ENCODE measurements at places on chromosomes 1 and 21.
A peak's percentile ranks its signal among the peaks of the same experiment; 100 is the strongest.

- DNase-seq = no peak
Observed at GRCh38 chr1:20829531-20829930, 42.4 kb upstream of the HP1BP3 start.

DNA sequence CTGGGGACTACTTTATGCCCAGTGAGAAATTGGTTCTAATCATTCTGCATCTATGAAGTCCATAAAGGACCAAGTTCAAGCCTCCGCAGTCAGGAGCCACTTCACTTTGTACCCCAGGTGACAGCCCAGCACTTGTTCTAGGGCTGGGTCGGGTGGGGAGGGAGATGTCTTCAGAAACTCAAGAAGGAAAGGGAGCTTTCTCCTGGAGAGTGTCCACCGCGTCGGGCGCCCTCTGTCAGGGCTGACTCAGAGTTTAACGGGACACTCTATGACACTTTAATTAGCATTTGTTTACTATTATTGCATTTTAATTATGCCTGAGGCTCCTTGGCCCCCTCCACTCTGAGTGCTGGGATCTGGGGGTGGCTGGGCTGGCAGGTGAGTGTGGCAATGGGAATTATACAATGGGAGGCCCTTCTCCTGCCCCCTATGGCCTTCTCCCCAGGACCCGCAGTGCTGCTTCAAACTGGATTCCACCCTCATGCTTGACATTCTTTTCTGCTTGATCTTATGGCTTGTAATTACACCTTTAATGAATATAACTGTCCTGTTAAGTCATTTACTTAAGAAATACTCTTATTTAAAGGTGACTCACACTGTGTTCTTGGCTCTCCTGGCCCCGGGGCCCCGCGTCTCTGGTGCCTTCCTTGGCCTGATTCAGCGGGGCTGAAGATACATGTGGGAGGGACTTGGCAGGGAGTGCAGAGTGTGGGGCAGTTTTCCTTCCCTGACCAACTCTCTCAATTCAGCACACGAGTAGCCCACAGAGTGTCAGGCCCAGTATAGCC is 136.6 kb downstream of the PLXNA2 start:
- no peak for DNase-seq

DNA sequence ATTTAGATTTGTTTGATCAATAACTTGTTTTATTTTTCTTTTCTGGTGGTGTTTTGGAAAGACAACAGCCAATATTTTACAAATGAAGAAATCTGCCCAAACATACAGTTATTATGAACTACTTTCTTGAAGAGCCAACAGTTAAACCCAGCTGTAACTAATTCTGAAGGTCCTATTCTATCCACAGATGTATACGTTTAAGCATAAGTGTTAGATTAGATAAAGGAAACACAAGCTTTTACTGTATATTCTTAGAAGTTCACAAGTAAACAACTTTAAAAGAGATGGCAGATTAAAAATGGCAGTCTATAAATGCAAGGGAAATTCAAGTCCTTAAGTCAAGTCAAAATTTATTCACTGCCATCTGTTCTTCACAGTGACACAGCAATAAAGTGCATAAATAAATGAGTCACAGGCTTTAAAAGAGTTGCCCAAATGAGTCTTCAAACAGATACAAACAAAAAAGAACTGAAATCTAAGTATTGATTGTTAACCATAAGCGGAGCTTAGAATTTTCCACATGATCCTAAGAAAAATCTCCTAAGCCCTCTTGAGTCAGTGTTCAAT is 49.9 kb upstream of the KCNH1 start:
- DNase-seq = peak; percentile 11

- DNase-seq = no peak
Observed at GRCh38 chr1:16418823-16419425, 18.3 kb downstream of the SPATA21 start.

DNA sequence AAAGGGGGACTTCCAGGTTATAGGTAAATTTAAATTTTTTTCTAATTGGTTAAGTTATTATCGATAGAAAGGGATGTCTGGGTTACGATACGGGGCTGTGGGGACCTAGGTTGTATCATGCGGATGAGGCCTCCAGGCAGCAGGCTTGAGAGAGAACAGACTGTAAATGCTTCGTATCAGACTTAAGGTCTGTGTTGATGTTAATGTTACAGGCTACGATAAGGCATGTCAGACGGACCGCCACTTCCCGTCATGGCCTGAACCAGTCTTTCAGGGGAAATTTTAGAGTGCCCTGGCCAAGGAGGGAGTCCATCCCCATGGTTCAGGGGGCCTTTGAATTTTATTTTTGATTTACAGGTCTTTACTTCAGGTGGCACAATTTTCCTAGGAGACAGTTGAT is 16.7 kb downstream of the ABCG1 start:
- no peak for DNase-seq

- no peak for DNase-seq
Observed at GRCh38 chr21:21898801-21899200, 900.6 kb downstream of the NCAM2 start.

DNA sequence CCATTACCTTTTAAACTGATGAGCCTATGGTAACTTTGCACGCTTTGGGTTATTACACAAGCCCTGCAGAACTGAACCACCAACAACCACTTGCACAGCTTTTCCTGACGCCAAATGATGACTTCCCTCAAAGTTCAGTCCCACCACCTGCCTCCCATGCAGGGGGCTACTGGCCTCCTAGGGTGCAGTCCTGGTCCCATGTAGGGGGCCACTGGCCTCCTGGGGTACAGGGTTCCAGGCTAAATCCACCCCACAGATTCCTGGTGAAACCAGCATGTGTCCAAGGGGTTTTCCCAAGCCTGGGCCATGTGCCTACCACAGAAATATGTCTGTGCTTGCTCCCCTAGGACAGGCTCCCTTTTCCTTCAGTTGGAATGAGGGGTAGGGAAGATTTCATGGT is 73.4 kb upstream of the ZNF678 start:
- DNase-seq = no peak

- DNase-seq = no peak
Observed at GRCh38 chr1:24936684-24937083, 6.6 kb upstream of the RUNX3 start.

DNA sequence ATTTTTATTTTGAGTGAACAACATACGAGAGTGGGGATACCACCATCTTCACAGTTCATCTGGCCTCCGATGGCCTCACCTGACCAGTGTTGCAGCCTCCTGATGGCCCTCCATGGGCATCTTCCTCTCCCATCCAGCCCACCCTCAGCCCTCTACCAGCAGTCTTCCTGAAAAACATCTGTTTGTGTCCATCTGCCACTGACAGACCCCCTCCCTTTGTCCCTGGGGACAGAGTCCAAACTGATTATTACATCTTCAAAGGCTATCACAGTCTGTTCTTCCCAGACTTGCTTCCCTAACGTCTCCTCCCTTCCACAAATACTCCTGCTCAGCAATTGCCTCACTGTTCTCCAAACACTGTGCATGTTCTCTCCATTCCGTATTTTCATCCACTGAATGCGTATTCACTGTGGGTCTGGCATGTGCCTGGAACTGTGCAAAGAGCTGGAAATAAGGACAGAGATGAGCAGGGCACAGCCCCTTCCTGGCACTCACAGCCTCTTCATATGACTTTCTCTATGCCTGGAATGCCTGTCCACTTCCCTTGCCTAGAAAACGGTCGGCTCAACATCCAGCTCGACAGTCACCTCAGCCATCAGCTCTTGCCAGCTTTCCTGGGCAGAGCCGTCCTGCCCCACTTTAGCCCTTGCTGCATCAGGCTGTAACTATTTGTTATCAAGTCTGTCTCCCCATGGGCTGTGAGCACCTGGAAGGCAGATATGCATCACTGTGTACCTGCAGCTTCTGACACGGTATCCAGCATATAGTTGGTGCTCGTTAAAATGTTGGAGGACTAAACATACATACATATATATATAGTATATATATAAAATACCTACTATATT is 8.3 kb upstream of the ATF3 start:
- DNase-seq = no peak

GRCh38 chr1:29324202-29324601 is 87.9 kb downstream of the PTPRU start:
- no peak for DNase-seq

DNA sequence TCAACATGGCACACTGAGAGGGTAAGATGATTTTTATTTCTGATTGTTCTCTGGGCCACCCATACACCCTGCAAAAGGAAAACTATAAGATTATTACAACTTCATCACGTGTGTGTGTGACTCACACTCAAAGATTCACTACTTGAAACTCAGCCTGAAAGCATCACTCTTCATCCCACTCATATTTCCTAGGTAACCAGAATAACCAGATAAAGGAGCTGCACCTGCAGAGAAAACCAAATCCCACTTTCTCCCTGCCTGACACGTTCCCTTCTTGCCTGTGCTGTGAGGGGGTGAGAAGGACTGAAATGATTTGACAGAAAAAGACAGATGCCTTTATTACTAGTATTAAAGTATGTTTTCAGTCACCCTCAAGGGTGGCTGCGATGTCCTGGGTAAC is 131.6 kb downstream of the TGFBR3 start:
- no peak for DNase-seq

- peak; percentile 58 for DNase-seq
Observed at GRCh38 chr1:58785442-58786058, 1.7 kb upstream of the JUN start.

- DNase-seq = no peak
Observed at GRCh38 chr21:43916691-43917514, 51.9 kb downstream of the AGPAT3 start.

DNA sequence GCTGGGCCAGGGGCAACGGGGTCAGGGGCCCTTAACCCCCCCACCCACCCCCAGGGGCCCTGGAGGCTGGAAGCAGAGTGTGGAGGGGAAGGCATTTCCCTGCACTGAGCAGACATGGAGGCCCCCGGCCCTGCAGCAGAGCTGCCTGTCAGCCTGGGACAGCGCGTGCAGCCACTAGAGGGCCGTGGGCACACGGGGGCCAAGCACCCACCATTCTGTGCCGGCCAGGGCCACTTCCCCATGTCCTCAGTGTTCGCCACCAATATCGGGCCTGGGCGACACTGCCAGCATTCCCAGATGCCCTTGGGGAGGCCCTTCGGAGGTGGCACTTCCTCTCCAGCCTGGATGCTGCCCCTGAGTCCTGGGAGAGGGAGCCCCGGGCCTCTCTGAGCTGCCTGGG is 23.2 kb upstream of the ARHGEF16 start:
- no peak for DNase-seq

DNA sequence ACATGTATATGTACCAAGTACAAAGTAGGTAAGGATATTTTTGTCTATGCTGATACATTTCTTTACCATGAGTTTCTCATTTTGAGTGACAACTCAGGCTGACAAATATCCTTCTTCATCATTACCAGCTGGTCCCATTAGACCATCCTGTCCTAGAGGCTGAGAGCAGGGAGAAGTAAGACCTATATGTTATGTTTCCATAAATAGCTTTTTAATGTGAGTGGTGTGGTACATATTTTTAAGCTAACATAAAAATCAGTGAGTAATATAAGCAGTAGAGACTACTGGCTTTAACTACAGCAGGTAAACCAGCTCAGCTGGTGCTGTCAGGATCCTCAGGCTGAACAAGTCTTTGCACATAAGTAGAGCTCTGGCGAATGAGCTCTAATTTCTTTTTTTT is 62.4 kb downstream of the CLEC20A start:
- no peak for DNase-seq

- peak; percentile 47 for DNase-seq
Observed at GRCh38 chr21:34582506-34583150, 32.3 kb downstream of the RCAN1 start.

GRCh38 chr21:43345746-43346409 is 81.1 kb downstream of the SIK1 start:
- DNase-seq = no peak

DNA sequence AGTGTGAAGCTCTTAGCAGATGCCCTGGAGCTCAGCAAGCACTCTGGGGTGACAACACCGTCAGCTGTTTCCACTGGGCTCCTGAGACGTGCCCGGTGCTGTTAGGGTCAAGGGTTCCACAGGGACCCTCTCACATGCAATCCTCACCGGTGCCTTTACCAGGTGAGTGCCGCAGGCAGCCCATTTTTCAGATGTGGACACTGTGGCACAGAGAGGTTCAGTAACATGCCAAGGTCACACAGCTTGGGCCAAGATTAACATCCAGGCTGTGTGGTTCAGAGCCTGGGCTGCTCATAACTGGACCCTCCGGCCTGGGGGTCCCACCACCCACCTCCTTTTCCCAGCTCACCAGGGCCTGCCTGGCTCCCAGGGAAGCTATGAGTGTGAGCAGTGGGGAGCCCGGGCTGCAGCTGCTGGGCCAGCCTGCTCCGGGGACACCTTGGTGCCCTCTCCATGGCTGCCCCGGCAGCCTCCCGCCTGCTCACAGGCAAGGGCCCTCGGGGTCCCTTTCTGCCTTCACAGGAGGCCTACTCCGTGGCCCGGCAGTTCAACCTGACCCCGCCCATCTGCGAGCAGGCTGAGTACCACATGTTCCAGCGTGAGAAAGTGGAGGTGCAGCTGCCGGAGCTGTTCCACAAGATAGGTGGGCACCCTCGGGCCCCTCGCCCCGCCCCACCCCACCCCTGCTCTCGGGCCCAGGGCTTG is 49.3 kb downstream of the KCNAB2 start:
- no peak for DNase-seq

DNA sequence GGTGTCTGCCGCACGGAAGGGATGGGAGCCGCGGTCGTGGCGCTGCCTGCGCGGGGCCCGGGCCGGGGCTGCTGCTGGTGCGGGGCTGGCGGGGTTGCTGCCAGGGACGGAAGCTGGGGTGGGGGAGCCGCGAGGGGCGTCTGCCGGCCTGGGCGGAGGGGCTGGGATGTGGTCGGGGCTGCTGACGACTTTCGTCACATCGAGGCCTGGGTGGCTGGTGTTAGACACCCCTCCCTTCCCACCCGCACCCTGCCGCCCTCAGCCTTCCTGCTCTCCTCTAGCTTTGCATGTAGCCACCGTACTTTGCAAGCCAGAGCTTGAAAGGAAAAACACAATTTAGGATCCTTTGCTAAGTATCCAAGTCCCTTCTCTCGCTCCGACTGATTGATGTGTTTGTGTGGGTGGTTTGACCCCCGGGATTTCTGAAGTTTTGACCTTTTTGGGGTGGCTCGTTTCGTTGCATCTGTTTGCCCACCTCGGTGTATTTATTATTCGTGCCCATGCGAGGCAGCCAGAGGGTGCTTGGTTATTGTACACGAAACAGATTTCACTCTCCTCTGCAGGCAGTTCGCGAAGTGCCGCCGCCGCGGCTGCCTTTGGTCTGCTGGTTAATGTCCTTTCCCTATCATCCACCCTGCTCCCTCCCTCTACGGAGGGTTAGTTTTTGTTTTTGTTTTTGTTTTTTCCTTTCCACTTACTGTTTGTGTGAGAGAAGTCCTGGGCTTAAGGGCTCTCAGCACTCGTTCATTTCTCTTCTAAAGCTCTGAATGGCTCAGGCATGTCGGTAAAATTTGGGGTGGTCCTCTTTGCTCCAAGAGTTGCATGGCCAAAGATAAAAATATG is 868 bp downstream of the C1orf21 start:
- DNase-seq = peak; percentile 63

- peak; percentile 87 for DNase-seq
Observed at GRCh38 chr1:151060007-151060656, at the start of gene MLLT11. Gene MLLT11 (plus strand): TSS chr1:151060397. CDS start chr1:151067225, 6,828 bp downstream.

GRCh38 chr1:183580281-183580682 is 10.0 kb downstream of the NCF2 start:
- DNase-seq = peak; percentile 48

- DNase-seq = no peak
Observed at GRCh38 chr21:14383596-14384180, 742 bp upstream of the HSPA13 start.

Data from Ammon's horn (tissue), 1 donor.